ENCODE measurements at places on chromosomes 3 and 15.

DNA sequence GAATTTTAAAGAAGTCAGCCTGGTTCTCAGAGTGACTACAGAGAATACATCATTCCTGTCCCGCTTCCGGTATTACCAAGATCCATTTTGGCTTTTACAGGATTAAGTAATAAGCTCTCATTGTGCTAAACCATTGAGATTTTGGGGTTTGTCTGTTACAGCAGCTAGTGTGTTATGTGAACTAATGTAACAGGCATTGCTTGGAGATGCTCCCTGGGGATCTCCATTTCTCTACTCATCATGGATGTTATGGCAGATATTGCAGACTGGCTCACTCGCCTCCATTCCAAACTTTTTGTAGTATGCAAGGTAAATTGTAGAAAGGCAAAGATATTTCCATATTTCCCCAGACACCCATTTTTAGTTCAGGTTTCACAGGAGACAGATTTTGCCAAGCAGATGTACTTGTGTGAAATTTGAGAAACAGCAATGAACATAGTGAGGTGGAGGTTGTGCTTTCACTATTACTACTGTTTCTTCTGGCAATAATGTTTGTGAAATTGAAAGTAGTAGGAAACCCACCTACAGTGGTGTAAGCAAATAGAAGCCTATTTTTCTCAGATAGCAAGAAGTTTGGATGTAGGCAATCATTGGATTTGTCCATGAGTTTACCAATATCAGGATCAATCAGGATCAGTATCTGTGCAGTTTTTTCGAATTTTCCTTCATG is 177.1 kb upstream of the GALNT15 start:
- no peak for DNase-seq

DNA sequence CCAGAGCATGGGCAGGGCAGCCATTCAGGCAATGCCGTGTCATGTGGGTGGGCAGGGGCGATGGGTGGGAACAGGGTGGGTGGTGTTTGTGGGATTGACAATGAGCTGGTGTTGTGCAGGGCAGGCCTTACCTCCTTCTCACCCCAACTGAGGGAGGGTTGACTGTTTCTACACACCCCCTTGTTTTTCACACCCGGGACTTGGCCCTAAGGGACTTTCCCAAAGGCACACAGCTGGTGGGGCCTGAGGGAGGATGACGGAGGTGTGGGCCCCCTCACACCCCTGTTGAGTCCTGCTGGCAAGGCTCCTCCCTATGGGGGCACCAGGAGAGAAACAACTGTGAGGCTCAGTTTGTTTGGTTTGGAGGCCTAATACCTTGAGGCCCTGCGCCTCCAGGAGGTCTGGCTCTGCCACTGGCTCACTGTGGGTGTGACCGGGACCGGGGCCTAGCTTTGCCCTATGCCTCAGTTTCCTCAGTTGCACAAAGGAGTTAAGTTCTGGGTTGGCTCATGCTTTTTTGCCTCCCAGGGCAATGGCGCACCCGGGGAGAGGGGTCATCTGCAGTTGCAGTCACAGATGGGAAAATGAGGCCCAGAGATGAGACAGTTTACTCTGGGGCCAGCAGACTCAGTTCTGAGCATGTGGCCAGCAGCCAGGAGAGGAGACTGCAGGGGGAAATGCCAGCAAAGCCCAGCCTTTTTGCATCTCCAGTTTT is 5.1 kb upstream of the DNAH1 start:
- no peak for DNase-seq

GRCh38 chr3:190494907-190495306 is 19.0 kb upstream of the IL1RAP start:
- DNase-seq = no peak

- DNase-seq = no peak
These were observed 667.6 kb downstream of the NAALADL2 start for GRCh38 chr3:175526609-175527280.

DNA sequence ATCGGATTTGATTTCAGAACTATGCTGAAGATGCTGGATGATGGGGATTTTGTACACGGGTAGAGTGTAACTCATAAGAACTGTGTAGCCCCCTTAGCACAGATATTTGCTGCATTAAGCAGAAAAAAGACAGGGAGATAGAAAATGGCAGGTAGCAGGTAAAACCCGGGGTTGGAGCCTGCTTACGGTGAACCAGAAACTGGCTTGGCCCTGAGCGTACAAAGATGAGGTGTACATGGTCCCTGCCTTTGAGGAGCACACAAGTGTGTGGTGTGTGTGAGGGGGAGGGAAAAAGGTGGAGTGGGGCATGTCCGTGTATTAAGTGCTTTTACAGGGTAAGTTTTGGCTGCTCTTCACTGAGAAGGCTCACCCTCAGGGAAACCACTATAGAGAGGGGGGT is 3.5 kb downstream of the LPP start:
- no peak for DNase-seq

- DNase-seq = no peak
These were observed 67.7 kb upstream of the ATP11B start for GRCh38 chr3:182725372-182726251.

DNA sequence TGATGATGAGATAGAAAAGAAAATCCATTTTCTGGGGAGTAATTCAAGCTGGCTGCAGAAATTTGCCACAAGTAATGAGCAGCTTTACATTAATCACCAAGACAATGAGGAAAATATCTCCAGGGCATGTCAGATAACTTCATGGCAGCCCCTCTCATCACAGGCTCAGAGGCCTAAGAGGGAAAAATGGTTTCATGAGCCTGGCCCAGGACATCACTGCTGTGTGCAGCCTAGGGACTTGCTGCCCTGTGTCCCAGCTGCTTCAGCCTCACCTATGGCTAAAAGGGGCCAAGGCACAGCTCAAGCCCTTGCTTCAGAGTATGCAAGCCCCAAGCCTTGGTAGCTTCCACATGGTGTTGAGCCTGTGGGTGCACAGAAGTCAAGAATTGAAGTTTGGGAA is 161.7 kb downstream of the OPA1 start:
- DNase-seq = no peak
